ENCODE measurements at places on chromosomes 1 and 21.

- DNase-seq = peak; percentile 87
These were observed 26.3 kb downstream of the DUSP10 start for GRCh38 chr1:221715321-221716169.

GRCh38 chr1:105608713-105609112 is 1447.8 kb upstream of the PRMT6 start:
- DNase-seq = no peak

GRCh38 chr1:17404820-17405219 is 32.8 kb downstream of the PADI6 start:
- no peak for DNase-seq

- no peak for DNase-seq
These were observed 45.2 kb upstream of the DPT start for GRCh38 chr1:168774241-168774640.

DNA sequence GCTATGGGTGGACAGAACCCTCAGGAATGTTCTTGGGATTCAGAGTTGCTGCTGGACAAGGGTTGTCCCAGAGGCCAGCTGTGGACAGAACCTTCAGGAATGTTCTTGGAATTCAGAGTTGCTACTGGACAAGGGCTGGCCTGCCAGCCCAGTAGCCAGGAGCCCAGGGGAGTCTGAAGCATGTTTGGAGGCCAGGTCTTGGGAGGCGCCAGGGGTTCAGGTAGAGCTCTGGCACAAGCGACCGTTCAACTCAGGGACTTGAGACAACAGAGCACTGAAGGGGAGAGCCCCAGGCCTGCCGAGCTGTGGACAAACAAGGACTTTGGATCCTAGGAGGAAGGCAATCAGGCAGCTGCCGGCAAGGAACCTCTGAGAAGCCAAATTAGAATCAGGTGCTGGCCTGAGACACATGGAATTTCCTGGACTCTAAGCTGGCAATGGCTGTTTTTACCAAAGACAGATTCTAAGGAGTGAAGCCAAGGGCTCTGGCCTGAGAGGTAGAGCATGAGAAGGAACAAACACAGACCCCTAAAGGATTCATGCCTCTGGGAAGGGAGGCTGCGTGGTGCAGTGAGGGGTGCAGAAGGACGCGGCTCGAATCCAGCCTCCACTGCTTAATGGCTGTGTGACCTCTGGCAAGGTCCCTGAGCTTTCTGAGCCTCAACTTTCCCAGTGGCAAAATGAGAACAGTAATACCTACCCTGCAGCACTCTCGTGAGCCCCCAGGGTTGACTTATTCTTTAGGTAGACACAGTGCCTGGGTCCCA is 13.4 kb downstream of the PLA2G5 start:
- DNase-seq = no peak

DNA sequence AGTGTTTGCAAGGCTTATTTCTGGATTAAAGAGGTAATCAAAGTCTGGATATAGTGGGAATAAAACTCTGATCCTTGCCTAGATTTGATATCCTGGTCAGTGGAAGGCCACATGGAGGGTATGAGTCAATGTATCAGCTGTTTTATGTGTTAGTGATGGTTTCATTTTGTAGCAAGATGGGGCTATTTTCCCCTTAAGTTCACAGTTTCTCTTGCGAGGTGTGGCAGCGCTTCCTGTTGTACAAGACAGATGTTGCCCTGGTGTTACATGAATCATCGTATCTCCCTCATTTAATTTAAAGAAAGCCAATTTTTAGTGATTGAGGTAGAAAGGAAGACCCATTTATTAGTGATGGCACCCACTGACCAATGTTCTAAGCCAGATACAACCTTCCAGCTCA is 220.2 kb downstream of the DUSP10 start:
- no peak for DNase-seq

- no peak for DNase-seq
These were observed 26.4 kb downstream of the LRRC8B start for GRCh38 chr1:89550995-89551394.

DNA sequence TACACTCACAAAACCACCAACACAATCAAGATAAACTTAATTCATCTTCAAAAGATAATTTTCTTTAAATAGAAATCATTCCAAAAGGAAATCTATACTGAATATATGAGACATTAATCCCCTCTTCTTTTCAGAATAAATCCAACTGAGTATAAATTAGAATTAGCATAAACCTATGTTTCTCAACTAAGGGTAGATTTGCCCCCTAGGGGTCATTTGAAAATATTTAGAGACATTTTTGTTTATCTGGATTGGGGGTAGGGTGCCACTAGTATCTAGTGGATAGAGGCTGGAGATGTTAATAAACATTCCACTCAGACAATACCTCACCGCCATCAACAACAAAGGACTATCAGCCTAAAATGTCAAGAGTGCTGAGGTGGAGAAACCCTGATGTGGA is 6.5 kb upstream of the TNFSF4 start:
- no peak for DNase-seq

GRCh38 chr1:176157995-176158394 is 49.1 kb downstream of the COP1 start:
- DNase-seq = no peak

- no peak for DNase-seq
These were observed 57.0 kb upstream of the TARBP1 start for GRCh38 chr1:234535763-234536515.

Data from NCI-H2081 treated with DMSO at 0.1 percent for 48 hours (cell line).